ENCODE measurements at places on chromosomes 7 and 10.

DNA sequence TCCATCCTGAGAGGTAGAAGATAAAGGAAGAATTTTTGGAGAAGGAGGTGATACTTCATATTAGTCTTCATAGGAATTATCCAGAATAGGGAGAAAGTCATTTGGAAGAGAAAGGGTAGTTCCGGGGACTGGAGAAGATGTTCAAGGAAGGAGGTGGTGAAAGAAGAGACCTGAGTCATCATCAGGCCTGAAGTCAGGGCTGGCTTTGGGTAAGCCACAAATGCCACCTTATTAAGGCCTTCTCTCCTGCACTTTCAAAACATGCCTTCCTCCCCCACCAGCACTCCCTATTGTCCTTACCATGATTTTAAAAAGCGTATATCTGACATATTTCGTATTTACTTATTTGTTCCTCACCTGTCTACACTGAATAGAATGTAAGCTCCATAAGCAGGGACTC is 112.2 kb upstream of the LRGUK start:
- DNase-seq = no peak

DNA sequence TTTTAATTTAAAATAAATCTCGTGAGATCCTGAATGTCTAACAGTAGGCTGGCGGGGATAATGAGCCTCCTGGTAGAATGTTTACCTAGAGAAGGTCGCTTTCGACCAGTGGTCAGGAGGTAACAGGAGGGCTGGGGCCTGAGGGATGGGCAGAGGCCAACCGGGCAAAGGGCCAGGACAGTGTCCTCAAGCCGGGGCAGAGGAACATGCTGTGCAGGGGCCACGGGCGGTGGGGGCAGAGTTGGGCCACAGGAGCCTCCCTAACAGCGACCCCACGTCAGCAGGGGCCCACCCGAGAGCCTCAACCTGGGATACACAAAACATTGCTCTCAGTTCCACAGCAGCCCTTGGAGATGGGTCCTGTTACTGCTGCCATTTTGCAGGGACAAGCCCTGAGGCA is 14.5 kb downstream of the CFAP46 start:
- DNase-seq = no peak

GRCh38 chr10:29740981-29741545 is 106.3 kb upstream of the SVIL start:
- DNase-seq = no peak

DNA sequence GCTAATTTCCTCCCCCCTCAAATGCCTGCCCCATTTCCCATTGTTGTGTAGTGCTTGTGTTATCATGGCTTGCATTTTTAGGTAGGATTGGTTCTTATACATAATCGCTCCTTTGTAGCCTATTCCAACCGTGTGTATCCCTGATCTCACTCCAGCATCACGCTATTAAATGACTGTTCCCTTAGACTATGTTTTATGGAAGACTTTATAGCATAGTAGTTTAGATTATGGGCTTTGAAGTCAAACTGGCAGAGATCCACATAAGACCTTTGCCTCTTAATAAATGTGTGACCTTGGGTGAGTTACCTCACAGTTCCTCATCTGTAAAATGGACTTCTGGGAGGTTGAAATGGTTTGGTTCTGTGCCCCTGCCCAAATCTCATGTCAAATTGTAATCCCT is 5.4 kb upstream of the RABGEF1 start:
- DNase-seq = no peak

- DNase-seq = no peak
These were observed 39.5 kb downstream of the KLF6 start for GRCh38 chr10:3745521-3745920.

- DNase-seq = no peak
These were observed 336.0 kb downstream of the ADARB2 start for GRCh38 chr10:1401071-1401965.

- DNase-seq = no peak
These were observed 283.5 kb downstream of the PLXNA4 start for GRCh38 chr7:132292803-132293202.
